ENCODE measurements at places on chromosomes 11 and 22. TPM values are rescaled to one million over a fixed set of nuclear protein-coding genes. Genes with fewer than 3 reads are reported as not detected.

BCO2 gene
- total RNA-seq, result 1.3 TPM

- H3K4me1 ChIP-seq, result no peaks in the 10 kb centered on the region
- no peak overlapping the region for H3K4me3 ChIP-seq
- H3K36me3 ChIP-seq, result no peaks in the 10 kb centered on the region
- no peaks in the 10 kb centered on the region for H3K27me3 ChIP-seq
- DNase-seq, result no peak
These were observed 665.4 kb downstream of the KCNA4 start for GRCh38 chr11:29351301-29351873.

TYR gene
- not detected for total RNA-seq

DNA sequence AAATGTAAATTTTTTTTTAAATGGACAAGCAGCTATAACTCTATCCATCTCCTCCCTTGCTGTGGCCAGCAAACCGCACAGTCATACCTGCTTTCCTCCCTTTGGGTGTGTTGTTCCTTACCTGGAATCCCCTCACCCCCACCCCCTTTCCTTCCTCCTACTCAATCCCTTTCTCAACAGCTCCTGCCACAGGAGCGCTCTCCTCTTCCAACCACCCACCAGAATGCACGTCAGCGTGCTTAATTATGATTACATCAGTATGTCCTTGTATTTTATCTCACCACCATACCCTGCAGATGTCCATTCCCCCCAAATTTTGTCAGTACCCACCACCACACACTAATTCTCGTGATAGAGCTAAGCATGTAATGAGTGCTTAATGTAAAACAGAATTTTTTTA, 60.9 kb upstream of the LMO2 start:
- peaks cover 11% of the 10 kb centered on the region for H3K27me3 ChIP-seq
- no peak for DNase-seq
- no peaks in the 10 kb centered on the region for H3K36me3 ChIP-seq
- H3K4me1 ChIP-seq, result no peaks in the 10 kb centered on the region
- H3K4me3 ChIP-seq, result no peak overlapping the region

DNA sequence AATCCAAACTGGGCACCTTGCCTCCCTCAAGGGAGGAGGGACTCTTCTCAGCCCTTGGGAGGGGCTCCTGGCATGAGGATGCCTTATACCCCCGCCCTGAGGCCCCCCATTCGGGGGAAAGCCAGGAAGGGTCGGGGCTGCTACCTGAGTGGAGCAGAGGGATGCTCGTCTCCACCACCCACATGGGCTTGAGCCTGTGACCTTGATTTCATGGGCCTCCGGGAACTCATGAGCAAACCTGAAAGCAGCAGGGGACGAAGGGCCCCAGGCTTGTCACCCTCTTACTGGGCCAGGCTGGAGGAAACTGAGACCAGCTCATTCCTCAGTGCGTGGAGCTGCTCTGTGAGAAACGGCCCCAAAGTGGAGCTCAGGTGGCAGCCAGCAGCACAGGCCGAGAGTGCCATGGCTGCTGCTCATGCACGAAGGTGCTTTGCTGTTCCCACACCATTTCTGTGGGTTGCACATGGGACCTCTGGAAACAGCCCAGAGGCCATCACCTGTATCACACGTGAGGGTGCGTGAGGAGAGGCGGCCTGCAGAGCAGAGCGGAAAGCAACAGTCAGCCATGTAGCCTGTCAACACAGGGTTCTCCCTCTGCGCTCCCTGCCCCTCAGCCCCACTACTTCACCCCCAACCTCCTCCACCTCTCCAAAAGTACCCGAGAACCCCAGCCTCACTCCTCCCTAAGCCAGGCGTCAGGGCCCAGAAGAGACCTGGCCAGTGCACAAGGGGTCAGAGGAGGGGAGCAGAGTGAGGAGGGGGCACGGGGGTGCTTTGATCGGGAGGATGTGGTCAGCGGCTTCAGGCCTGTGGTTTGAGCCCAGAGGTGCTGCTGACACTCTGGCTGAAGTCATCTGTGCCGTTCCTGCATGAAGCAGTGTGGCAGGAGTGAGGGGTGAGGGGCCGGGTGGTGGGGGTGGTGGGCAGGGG, 14.1 kb upstream of the IL2RB start:
- peak overlapping the region; percentile 63 for H3K4me3 ChIP-seq
- H3K36me3 ChIP-seq, result peaks cover 7% of the 10 kb centered on the region
- H3K27ac ChIP-seq, result peak overlapping the region; percentile 96

NCR3LG1 gene
- 0.82 TPM for total RNA-seq

- no peak overlapping the region for H3K27ac ChIP-seq
- H3K4me3 ChIP-seq, result no peak overlapping the region
- DNase-seq, result no peak
- peaks cover 2% of the 10 kb centered on the region for H3K36me3 ChIP-seq
- no peaks in the 10 kb centered on the region for H3K27me3 ChIP-seq
These were observed 62.9 kb upstream of the BID start for GRCh38 chr22:17836992-17837742.

DNA sequence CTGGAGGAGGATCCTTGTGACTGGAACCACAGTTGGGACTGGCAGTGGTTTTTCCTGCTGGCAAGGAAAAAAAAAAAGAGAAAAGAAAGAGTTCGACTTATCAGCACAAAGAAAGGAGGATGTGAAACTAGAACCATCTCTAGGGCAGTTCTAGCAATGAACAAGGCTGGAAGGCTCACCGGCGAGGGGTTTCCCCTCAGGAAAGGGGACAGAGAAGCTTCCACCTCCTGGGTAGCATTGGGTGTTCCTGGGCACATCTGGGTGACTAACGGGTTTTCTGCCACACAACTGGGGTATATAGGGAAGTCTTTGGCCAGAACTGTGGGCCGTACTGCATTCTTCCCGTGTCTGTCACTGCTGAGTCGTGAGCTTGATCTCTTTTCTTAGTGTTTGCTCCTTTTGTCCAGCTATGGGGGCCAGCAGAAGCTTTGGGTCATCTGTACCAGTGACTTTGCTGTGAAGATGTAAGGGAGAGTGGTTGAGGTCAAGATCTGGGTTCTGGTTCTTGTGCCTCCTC, 109.4 kb upstream of the OR4B1 start:
- H3K4me1 ChIP-seq, result peaks cover 63% of the 10 kb centered on the region
- peak overlapping the region; percentile 49 for H3K27ac ChIP-seq
- H3K4me3 ChIP-seq, result no peak overlapping the region
- H3K27me3 ChIP-seq, result no peaks in the 10 kb centered on the region
- DNase-seq, result peak; percentile 81

- DNase-seq, result no peak
- no peaks in the 10 kb centered on the region for H3K36me3 ChIP-seq
- no peak overlapping the region for H3K4me3 ChIP-seq
- H3K27ac ChIP-seq, result no peak overlapping the region
- peaks cover 6% of the 10 kb centered on the region for H3K27me3 ChIP-seq
- no peaks in the 10 kb centered on the region for H3K4me1 ChIP-seq
These were observed 25.9 kb downstream of the PRRG4 start for GRCh38 chr11:32855601-32856000.

SCN2B gene
- not detected for total RNA-seq

- peaks cover 49% of the 10 kb centered on the region for H3K4me1 ChIP-seq
- peak overlapping the region; percentile 89 for H3K27ac ChIP-seq
- H3K4me3 ChIP-seq, result peak overlapping the region; percentile 78
- peaks cover 5% of the 10 kb centered on the region for H3K27me3 ChIP-seq
- peak; percentile 62 for DNase-seq
These were observed 978 bp downstream of the FLI1 start for GRCh38 chr11:128694618-128695481.

HEPHL1 gene
- total RNA-seq, result not detected

MYOD1 gene
- total RNA-seq, result not detected

GRCh38 chr11:10473371-10473770, 18.3 kb downstream of the AMPD3 start:
- H3K27me3 ChIP-seq, result no peaks in the 10 kb centered on the region
- no peak for DNase-seq
- H3K36me3 ChIP-seq, result peaks cover 11% of the 10 kb centered on the region
- peaks cover 17% of the 10 kb centered on the region for H3K4me1 ChIP-seq
- H3K4me3 ChIP-seq, result no peak overlapping the region

- no peaks in the 10 kb centered on the region for H3K27me3 ChIP-seq
- DNase-seq, result no peak
- H3K4me3 ChIP-seq, result no peak overlapping the region
- no peak overlapping the region for H3K27ac ChIP-seq
These were observed 33.1 kb downstream of the TREH start for GRCh38 chr11:118646393-118646792.

GRCh38 chr11:111172321-111172862, 73.1 kb upstream of the POU2AF2 start:
- no peak for DNase-seq
- H3K27me3 ChIP-seq, result peaks cover 2% of the 10 kb centered on the region
- no peak overlapping the region for H3K27ac ChIP-seq
- no peak overlapping the region for H3K4me3 ChIP-seq

OR2AT4 gene
- not detected for total RNA-seq

DNA sequence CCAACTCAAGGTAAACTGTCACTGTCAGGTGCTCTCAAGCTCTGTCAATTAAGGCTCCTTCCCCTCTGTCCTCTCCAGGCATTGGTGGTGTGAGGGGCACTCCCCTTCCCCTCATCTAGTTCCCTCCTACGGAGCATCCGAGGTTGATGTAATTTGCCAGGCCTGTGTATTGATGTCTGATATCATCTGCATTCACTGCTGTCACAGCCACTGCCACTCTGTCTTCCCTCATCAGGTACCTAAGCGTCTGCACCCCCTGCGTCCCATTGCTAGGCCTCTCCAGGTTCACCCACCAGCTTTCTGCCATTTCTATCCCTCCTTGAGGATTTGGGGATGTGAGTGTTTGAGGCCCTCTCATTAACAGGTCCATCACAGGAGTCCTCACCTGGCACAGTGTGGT, 50.0 kb upstream of the SYT13 start:
- H3K4me1 ChIP-seq, result peaks cover 16% of the 10 kb centered on the region
- H3K36me3 ChIP-seq, result no peaks in the 10 kb centered on the region
- peaks cover 3% of the 10 kb centered on the region for H3K27me3 ChIP-seq
- no peak overlapping the region for H3K4me3 ChIP-seq
- no peak overlapping the region for H3K27ac ChIP-seq
- DNase-seq, result no peak

DNA sequence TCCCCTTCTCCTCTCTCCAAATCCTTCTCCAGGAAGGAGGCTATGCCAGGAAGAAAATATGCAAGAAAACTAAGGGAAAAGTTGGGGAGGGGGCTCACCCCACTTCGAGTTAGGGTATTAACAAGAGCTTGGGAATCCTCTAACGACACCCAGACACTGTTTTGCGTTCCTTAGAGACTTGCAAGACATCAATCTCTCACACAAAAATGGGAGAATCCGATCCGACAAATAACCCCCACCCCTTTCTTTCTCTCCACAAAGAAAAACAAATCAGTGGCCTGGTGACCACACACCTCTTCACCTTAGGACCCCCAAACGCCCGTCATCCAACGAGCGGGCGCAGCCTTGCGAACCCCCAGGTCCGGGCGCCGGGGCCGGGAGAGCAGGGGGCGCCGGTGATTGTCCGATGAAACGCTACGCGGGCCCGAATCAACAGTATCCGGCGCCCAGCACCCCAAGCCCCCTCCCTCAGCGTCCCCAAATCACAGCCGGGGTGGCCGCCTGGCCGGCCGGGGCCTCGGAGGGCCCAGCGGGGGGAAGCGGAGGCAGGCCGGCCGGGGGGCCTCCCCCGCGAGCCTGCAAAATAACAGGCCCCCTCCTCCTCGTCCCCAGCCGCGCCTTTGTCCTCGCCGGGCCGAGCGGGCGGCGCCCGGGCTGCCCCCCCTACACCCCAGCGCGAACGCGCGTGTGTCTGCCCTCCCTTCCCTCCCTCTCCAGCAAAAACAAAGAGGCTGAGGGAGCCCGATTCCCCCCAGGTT, 690 bp downstream of the CSNK1E start:
- peaks cover 8% of the 10 kb centered on the region for H3K36me3 ChIP-seq
- H3K27me3 ChIP-seq, result no peaks in the 10 kb centered on the region
- DNase-seq, result peak; percentile 57
- H3K4me1 ChIP-seq, result peaks cover 51% of the 10 kb centered on the region
- H3K27ac ChIP-seq, result peak overlapping the region; percentile 81
- H3K4me3 ChIP-seq, result peak overlapping the region; percentile 85

GRCh38 chr11:130086669-130087068, 17.0 kb downstream of the APLP2 start:
- H3K4me3 ChIP-seq, result no peak overlapping the region
- peaks cover 4% of the 10 kb centered on the region for H3K4me1 ChIP-seq
- no peaks in the 10 kb centered on the region for H3K27me3 ChIP-seq
- H3K36me3 ChIP-seq, result no peaks in the 10 kb centered on the region

- DNase-seq, result no peak
- no peaks in the 10 kb centered on the region for H3K36me3 ChIP-seq
- no peak overlapping the region for H3K27ac ChIP-seq
- H3K27me3 ChIP-seq, result no peaks in the 10 kb centered on the region
- H3K4me1 ChIP-seq, result no peaks in the 10 kb centered on the region
These were observed 110.8 kb upstream of the TMEM45B start for GRCh38 chr11:129704831-129705230.
